ENCODE measurements at places on chromosomes 16 and 17. TPM values are rescaled to one million over a fixed set of nuclear protein-coding genes. Genes with fewer than 3 reads are reported as not detected.

PRSS53 gene
- 0.58 TPM for total RNA-seq

- H3K4me3 ChIP-seq = no peak overlapping the region
- H3K36me3 ChIP-seq = no peaks in the 10 kb centered on the region
- no peak overlapping the region for H3K27ac ChIP-seq
- peaks cover 3% of the 10 kb centered on the region for H3K27me3 ChIP-seq
- no peak for DNase-seq
Observed at GRCh38 chr17:80986046-80986445, 5.6 kb upstream of the CHMP6 start.

DNA sequence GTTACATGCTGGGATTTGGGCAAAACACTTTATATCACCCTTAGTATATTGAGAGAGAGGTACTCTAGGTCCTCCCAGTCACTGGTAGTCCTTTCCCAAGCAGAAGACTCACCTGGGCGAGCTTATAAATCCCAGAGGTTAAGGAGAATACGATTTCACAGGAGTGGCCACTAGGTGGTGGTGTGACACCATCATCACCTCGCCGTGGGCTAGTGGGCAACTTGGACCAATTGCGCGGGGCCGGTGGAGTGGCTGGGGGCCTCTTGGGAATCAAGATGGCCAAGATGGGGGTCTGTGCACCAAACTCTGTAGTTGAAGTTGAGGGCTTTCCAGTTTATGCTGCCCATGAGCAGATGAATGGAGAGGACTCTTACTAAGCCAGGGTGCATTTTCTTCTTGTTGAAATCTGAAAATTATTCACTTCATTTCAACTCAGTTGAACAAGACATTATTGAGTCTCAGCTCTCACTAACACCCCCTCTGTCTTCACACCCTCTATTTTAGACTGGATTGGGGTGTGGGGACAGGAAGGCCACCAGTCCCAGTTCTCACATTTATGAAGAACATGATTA lies 38.2 kb upstream of the PIRT start:
- no peaks in the 10 kb centered on the region for H3K36me3 ChIP-seq
- no peaks in the 10 kb centered on the region for H3K4me1 ChIP-seq
- H3K27me3 ChIP-seq = no peaks in the 10 kb centered on the region
- peak; percentile 55 for DNase-seq

DNA sequence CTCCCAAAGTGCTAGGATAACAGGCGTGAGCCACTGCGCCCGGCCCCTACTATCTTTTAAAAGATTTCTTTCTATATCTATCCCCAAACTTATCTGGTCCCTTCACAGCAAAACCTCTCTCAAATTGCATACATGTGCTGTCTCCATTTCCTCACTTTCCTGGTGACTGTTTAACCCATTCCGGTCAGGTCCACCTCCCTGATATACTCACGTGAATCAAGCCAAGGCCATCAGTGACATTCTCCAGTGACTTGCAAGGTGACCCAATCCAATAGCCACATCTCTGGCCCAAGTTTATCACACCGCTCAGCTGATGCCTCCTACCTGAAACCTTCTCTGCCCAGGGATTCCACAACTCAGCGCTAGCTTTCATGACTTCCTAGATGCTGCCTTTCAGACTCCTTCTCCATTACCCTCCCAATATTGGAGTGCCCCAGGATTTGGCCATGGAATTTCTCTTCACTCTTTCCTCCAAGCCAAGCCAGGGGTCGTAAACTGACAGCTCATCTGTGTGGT lies 1.4 kb upstream of the CTCF start:
- peaks cover 38% of the 10 kb centered on the region for H3K4me1 ChIP-seq
- peak overlapping the region; percentile 78 for H3K4me3 ChIP-seq
- no peak for DNase-seq
- H3K27me3 ChIP-seq = no peaks in the 10 kb centered on the region
- peak overlapping the region; percentile 96 for H3K27ac ChIP-seq

GRCh38 chr16:11180489-11180888 lies 75.5 kb downstream of the SOCS1 start:
- H3K27ac ChIP-seq = no peak overlapping the region
- no peak for DNase-seq
- H3K36me3 ChIP-seq = no peaks in the 10 kb centered on the region

- DNase-seq = no peak
- H3K27me3 ChIP-seq = no peaks in the 10 kb centered on the region
- no peak overlapping the region for H3K4me3 ChIP-seq
- no peaks in the 10 kb centered on the region for H3K4me1 ChIP-seq
- peak overlapping the region; percentile 50 for H3K27ac ChIP-seq
- H3K36me3 ChIP-seq = no peaks in the 10 kb centered on the region
Observed at GRCh38 chr17:40598301-40598618, 33.0 kb upstream of the CCR7 start.
